Nephron progenitor cell (in vitro differentiated cells): ENCODE measurements at places on chromosomes 12 and 14.

DNA sequence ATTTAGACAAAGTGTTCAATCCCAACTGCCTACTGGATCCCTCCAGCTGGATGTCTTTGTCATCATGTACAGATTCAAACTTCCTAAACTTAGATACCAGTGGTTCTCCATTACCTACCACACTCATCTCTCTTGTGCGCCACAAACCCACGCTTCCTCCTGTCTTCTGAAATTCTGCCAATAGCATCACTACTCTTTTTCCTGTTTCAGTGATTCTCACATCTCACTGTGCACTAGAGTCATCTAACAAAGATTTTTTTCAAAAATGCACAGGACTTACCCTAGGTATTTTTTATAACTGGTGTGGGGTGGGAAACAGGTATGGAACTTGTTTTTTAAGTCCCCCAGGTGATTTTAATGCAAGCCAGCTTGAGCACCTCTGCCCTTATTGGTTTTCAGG lies 5.9 kb downstream of the PSMB5 start:
- no peak for DNase-seq

- DNase-seq: no peak
Observed at GRCh38 chr12:131092901-131093603, 139.3 kb downstream of the ADGRD1 start.

GRCh38 chr14:64745511-64746091 lies 41.4 kb downstream of the PLEKHG3 start:
- no peak for DNase-seq

GRCh38 chr12:2895051-2895451 lies 4.4 kb downstream of the TULP3 start:
- no peak for DNase-seq

DNA sequence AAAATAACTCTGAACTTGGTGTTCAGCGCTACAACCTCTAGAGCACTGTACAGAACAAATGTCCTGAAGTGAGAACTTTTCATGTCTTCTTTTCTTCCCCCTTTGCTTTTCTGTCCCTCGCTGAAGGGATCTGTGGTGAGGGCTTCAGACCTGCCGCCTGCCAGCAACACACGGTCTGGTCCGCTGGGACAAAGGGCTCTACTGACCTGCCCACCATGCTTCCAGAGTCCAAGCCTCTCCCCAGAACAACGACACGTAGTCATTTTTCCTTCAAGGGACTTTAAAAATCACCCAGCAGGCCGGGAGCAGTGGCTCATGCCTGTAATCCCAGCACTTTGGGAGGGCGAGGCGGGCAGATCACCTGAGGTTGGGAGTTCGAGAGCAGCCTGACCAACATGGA lies 140.4 kb downstream of the EFCAB11 start:
- DNase-seq: no peak

- DNase-seq: no peak
Observed at GRCh38 chr14:88983755-88984154, 159.3 kb downstream of the TTC8 start.

DNA sequence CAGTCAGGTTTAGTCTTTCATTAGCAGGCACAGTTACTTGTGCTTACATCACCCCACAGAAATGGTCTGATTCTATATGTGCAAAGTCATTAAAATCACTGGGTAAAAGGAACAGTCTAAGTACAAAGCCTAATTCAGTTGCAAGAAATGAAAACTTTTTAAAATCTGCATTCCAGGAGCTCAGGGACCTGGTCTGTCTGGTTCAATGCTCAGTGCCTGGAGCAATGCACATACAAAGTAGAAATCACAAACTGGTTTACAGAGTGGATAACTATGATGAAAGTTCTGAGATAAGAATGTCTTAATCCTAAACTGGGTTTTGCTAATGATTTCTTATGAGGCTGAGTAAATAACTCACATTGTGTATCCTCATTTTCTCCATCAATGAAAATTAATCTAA lies 28.7 kb downstream of the LMNTD1 start:
- no peak for DNase-seq
